ENCODE measurements at places on chromosomes 2 and 18.

DNA sequence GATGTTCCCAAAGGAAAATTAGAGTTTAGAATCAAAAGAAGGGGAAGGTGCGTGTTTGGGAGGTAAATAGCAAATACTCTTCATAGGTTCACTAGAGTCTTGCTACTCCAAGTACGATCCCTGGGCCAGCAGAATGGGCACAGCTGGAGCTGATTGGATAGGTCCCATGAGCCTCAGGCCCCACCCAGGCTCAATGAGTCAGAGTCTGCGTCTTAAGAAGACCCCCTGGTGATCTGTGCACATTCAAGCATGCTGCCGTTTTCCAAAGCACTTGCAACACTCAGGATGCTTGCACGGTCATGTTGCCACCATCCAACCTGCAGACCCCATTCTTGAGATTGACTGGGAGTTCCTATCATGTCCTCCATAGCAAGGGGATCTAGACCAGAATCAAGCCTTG is 40.5 kb downstream of the ABCG8 start:
- no peak for DNase-seq

- DNase-seq = no peak
Observed at GRCh38 chr18:12076424-12077140, 17.1 kb upstream of the ANKRD62 start.

- DNase-seq = no peak
Observed at GRCh38 chr2:176636401-176636800, 367.2 kb downstream of the MTX2 start.

DNA sequence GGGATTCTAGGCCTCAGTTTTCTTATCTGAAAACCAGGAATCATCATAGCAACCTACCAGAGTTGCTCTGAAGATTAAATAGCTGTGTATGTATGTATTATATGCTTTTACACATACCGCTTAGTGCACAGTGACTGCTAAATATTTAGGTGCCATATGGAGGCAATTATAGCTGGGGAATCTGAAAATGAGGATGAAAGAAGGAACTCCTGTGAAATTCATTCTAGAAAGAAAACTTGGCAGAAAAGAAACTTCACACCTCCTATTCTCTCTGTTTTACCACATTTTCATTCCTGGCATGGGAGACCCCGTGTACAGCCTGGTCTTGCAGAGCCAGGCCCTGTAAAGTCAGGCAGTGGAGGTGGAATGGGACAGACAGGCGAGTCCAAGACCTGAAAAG is 862.4 kb downstream of the CNTNAP5 start:
- DNase-seq = no peak

- no peak for DNase-seq
Observed at GRCh38 chr2:46950314-46950713, 34.7 kb upstream of the MCFD2 start.

GRCh38 chr2:68653538-68653982 is 10.2 kb downstream of the PROKR1 start:
- peak; percentile 32 for DNase-seq

DNA sequence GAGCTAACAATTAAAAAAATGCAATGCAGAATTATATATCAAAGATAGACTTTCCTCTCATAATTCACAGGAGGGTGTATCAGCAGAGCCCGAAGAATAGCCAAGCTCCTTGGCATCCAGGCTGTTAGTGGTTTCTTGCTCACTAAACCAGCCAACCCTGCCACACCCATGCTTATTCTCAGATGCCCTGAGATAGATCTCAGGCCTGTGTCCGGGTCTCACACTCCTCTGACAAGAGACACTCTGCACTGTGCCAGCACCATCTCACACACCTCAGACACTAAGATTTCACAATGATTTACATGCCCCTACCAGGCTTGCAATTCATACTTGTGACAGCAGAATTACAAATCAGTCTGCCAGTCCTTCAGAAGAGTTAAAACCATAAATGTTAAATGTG is 64.5 kb downstream of the OSBPL1A start:
- DNase-seq = no peak

- no peak for DNase-seq
Observed at GRCh38 chr18:34352385-34353163, 127.9 kb upstream of the NOL4 start.

GRCh38 chr2:7825591-7826312 is 856.1 kb upstream of the ID2 start:
- DNase-seq = no peak
